Urinary bladder (tissue), 4 donors: ENCODE measurements at places on chromosomes 7 and 10.
A peak's percentile ranks its signal among the peaks of the same experiment; 100 is the strongest.

GRCh38 chr10:80524190-80524909 is 13.4 kb upstream of the SH2D4B start:
- no peak for DNase-seq

- no peak for DNase-seq
Measured at GRCh38 chr7:2090526-2091520, 141.9 kb downstream of the MAD1L1 start.

DNA sequence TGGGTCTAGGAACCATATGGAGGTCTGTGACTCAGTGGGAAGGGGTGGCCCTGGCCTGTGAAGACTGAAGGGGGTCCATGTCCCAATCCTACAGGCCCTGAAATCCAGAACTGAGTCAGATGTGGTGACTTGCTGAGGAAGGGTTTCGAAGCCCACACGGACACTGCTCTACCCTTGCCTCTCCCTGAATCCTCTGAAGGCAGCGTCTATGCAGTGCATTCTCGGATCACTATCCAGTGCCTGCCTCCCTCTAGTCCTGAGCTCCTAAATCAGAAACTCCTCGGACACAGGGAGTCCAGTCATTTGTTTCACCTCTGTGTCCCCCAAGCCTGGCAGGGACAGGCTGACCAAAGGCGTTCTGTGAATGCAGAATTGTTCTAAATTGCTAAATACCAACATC is 25.4 kb upstream of the TMEM72 start:
- DNase-seq: no peak

DNA sequence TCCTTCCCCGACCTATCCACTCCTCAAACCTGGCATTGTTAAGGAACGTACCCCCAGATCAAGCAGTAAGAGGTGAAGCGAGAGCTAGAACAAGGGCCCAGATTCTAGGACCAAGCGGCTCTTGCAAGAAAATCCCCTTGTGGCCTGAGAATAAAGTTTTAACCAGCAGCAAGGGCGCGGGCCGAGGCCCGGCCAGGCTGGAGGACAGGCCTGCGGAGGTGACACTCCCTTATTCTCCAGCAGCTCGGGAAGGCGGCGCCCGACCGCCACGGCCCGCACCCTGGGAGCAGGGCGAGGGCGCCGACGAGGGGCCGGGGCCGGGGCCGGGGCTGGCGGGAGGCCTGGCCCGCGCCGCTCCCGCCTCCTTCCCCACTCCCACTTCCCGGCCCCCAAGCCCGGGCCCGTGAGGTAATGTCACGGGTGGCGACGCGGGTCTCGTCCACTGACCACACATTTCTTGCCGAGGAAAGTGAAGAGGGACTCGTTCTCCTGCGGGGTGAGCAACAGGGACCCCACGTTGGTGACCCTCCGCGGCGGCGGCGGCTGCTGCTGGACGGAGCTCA is 551 bp downstream of the WASL start:
- no peak for DNase-seq

GRCh38 chr10:109928475-109928891 is 5.2 kb upstream of the XPNPEP1 start:
- DNase-seq: peak; percentile 79

DNA sequence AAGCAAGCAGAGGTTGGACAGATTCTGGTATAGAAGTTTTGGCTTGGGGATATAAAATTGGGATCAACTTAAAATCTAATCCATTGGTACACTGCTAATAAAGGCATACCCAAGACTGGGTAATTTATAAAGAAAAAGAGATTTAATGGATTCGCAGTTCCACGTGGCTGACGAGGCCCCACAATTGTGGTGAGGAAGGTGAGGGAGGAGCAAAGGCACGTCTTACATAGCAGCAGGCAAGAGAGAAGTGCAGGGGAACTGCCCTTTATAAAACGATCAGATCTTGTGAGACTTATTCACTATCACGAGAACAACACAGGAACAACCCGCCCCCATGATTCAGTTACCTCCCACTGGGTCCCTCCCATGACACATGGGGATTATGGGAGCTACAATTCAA is 9.7 kb downstream of the ACADSB start:
- no peak for DNase-seq

GRCh38 chr7:51376420-51377092 is 59.9 kb upstream of the COBL start:
- peak; percentile 28 for DNase-seq

DNA sequence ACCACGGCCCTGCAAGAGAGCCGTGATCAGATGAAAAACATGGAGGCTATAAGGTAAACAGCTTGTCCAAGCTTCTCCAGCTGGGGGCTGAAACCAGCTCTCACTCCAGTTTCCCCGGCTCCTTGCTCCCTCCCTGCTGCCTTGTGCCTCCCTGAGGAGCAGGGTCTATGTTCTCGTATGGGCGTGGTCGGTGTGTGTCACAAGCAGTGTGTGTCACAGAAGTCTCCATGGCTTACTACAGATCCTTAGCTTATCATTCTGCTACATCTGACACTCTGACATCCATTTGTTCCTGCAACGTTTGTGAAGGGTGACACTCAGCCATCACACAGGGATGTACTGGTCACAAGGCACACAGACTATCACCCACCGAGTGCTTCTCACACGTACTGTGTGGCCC is 54.6 kb downstream of the CSGALNACT2 start:
- no peak for DNase-seq

DNA sequence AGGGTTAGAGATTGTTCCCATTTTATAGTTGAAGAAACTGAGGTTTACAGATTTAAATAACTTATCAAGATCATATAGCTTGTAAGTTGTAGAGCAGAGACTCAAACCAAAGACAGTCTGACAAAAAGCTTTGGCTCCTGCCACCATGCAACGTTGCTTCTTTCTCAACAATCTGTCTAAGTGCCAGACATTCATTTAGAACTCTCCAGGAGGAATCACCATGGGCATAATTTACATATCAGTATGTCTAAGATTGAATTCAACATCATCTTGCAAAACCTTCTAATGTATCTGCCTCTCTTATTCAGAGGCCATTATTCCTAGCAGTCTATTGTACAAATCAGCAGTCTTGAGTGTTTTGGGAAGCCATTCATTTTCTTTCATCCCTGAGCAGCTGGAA is 163.5 kb upstream of the PLXDC2 start:
- DNase-seq: no peak

GRCh38 chr10:98268694-98269431 is 869 bp upstream of the LOXL4 start:
- no peak for DNase-seq

DNA sequence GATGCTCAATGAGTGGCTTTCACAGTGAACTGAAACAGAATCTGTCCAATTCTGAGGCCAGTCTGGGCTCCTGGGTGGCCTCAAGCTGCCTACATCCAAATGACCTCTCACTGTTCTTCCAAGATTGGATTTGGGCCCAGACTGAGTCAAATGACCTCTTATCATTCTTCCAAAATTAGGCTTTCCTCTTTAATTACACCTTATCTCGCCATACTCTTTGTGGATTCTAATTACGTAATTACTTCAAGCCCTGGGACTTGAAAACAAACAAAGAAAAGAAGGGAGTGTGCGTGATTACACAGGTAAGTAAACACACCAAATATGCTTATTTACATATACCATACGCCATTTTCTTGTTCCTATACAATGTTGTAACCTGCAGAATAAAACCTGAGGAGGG is 18.8 kb downstream of the SORBS1 start:
- no peak for DNase-seq

- DNase-seq: no peak
Measured at GRCh38 chr7:132723506-132724081, 147.3 kb upstream of the PLXNA4 start.

DNA sequence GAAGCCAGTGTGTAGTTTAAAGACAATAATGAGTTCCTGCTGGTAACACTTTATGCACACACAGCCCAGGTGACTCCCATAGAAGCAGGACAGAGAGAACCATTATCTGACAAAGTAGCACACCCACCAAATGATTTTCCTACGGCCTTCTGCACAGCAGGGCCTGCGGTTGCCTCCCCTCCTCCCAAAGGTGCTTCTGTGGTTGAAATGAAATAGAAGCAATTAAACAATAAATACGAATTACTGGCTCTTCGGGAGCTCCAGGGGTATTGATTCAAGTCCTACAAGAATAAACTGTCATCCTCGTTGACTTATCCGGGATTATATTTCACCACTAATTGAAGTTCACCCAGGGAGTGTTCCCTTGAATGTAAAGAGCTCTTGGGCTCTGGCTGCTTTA is 172.1 kb downstream of the ACTR3B start:
- no peak for DNase-seq

DNA sequence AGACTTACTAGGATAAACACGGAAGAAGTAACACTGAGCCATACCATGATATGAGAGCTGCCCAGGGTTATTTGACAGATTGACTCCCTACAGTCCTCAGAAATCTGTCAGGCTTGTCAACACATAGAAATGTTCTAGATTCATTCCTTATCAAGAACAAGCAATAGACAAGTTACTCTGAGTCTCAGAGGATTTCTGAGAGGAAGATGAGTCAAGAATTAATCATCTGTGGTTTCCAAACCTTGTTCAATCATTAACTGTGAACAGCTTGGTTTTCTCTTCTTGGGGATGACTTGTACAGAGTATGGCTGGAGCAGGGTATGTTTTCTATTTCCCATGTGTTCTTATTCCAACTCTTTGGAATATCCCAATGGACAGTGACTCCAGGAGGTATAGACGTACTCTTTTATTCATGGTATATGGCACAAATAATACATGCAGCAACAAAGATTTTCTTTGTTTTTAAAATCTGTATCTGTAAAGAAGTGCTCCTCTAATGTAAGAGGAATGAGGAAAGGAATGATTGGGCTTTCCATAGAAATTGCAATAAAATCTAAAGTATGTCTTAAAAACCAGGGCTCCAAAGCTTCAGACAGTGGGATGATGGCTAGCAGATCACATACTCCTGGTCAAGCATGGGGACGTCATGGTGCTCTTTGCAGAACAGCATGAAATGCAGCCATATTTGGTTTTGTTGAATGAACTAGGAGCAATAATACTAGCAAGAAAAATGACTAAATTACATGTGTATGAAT is 11.9 kb upstream of the SFR1 start:
- no peak for DNase-seq

GRCh38 chr10:125103466-125103865 is 56.9 kb downstream of the CTBP2 start:
- DNase-seq: no peak

DNA sequence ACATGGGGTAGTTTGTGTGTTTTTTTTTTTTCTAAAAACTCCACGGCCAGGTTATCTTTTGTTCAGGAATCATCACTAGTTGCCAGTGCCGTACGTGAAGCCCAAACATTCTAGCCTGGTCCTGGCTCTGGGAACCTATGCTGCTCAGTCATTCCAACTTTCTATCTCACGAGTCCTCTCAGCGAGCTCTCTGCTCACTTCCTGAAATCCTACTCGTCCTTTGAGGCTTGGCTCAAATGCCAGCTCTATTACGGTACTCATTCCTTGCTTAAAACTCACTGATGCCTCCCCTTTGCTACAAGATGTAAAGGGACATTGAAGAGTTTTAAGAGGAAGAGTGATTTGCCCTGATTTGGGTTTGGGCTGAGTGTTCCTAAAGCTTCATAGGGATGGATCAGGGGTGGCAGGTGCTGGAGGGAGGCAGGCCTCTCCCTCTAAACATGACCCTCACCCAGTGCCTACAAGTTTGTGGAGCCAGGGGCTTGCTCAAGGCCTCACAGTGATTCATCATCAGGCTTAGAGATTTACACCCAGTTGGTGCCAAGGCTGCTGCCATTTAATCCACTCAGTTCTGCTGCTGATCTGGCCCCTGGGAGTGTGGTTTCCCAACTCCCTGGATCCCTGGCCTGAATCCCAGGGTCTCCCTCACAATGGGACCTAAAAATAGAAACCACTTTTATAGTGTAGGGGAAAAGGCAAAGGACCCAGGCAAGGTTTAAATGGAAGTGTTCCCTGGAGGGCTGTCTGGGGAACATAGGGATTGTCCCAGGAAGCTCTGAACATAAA is 46.1 kb upstream of the R3HCC1L start:
- no peak for DNase-seq

GRCh38 chr7:131562941-131563340 is 6.5 kb upstream of the PODXL start:
- no peak for DNase-seq

DNA sequence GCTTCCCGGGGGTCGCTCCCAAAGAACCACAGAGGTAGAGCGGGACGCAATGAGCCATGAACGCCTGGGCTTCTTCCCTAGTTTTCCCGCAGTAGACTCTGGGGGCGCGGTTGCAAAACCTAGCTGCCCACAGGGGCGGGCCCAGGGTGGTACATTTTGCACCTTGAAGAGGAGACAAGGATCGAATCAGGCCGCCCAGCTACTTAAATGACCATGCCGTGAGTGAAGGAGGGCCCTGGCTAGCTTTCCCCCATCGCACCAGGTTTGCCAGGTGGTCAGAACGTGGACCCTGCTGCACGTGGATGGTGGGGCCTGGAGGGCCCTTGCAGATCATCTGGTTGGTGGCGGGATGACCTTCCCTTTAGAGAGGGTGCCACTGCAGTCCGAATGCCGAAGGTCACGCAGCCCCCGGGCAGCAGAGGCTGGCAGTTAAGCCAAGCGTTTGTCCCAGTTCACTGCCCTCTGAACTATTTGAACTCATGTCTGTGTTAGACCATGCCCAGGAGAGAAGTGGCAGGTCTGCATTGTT is 604 bp upstream of the SHTN1 start:
- no peak for DNase-seq

DNA sequence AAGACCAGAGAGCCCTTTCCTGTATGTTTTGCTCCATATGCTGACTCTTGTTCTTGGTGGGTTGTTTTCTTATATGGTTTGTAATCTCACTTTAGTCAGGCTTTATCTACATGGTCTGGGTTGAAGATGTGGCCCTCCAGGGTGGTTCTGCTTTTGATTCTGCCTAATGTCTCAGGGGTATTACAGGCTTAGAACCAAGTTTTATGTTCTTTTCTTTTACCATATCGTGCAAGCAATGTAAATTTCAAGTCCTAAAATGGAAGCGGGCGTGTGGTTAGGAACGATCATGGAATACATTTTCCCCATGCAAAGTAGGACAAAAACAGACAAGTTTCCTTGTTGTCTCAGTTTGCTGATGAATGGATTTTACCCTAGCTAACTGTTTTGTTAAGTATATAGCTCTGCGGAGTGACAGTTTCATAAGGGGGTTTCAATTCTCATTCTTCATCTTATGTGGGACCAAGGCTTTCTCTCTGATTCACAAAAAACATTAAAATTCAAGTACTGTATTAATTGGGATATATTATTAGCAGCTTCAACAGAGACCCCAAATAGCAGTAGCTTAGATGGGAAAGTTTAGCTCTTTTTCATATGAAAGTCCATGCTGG is 58.7 kb downstream of the MTURN start:
- no peak for DNase-seq
